ENCODE measurements at places on chromosomes 5 and 9.

- no peak for DNase-seq
Measured at GRCh38 chr5:38070304-38070950, 187.9 kb upstream of the EGFLAM start.

DNA sequence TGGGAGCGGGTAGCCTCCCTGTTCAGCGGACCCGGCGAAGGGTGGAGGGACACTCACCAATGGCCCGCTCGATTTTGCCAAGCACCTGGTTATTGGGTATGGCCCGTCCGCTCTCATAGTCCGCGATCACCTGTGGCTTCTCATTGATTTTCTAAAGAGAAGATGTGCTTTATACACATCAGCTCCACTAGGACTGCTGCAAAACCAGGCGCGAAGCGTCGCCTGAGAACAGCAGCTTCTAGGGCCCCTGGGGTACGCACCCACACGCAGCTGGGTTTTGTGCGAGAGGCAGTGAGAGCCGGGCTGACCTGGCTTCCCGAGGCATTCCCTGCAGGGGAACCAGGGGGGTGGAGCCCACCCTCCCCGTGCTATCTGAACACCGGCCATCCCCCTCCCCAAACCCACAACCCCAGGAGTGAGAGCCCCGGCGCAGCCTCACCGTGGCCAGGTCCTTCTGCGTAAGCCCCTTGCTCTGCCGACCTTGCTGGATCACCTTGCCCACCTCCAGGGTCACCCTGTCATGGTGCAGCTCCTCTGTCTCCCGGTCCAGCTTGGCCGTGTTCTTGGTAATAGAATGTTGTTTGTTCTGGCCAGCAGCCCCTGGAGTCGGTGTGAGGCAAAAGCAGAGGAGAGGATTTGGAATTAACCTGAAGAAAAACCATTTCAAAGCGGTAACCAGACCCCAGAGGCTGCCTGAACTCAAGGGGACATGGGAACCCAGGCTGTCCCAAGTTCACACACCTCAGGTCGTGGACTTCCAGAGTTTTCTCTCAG lies 3.1 kb downstream of the EDF1 start:
- DNase-seq: no peak

DNA sequence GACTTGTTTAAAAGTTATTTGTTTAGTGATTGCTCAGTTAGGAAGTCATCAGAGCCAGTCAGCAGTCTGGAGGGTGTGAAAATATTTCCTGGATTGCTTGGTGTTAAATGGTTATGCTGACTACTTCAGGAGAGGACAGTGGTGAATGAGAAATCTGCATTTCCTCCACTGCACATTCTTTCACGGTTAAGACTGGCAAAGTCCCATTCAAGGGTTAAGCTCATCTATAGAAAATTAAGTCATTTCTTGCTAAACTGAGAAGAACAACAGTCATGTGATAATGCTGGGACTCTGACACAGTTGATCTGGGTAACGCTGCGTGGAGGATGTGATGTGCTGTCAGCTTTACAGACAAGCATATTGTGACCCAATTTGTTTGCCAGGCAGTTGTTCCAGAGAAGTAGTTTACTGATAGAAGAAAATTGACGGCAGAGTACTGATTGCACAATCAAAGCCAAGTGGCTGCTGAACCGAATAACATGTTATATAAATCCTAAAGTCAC lies 80.4 kb downstream of the GRAMD2B start:
- no peak for DNase-seq

GRCh38 chr9:101495810-101496209 lies 37.8 kb upstream of the RNF20 start:
- DNase-seq: no peak

DNA sequence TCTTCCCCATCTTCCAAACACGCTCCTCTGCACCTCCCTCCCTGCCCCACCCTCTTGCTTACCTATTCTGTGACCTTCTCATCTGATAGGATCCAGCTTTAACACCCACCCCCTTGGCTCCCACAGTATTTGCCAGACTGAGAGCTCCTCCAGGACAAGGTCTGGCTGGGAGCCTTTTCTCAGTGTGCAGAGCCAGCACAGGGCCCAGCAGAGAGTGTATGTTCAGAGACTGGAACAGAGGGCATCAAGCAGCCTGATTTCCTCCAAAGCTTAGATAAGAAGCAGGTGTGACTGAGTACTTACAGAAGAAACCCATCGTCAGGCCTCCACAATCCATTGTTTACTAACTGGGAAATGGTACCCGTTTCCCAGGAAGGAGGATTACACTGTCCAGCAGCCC lies 26.6 kb downstream of the LHX6 start:
- DNase-seq: no peak

DNA sequence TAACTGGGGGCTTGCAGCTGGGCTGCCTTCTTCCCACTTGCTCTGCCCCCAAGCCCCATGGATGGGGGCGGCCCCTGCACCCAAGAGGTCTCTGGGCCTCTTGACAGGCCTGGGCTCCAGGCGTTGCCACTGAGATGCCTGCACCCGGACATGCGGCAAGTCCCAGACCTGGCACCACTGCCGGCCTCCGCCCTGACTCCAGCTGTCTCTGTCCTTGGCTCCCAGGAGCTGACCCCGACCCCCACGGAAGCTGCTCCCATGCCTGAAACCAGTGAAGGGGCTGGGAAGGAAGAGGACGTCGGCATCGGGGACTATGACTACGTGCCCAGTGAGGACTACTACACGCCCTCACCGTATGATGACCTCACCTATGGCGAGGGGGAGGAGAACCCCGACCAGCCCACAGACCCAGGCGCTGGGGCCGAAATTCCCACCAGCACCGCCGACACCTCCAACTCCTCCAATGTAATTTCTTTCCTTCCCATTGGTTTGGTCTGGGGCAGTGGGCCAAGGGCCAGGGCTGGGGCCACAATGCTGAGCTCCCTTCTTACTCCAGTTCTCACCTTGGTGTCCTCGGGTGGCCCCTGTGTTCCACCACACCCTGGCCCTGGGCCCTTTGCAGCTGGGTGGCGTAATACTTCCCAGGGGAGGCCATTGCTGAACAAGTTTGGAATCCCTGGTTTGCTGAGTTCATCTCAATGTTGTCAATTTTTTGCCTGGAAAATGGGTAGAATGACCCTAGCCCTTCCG lies 88.6 kb downstream of the COL5A1 start:
- DNase-seq: no peak

DNA sequence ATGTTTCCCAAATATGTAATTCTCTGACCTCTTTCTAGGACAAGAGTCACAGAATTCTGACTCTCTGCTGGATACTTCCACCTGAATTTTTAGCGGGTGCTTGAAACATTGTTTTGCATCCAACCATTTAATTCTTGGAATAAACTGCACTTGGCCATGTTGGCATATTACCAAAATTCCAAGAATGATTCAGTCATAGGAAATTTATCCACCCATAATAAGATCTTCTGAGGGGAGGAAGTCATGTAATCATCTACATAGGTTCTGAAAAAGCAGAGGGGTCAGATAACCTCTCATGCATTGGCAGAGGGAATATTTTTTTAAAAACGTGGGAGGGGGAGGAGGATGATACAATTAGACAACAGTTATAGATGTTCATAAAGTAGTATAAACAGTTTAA lies 156.9 kb downstream of the PAM start:
- DNase-seq: no peak

DNA sequence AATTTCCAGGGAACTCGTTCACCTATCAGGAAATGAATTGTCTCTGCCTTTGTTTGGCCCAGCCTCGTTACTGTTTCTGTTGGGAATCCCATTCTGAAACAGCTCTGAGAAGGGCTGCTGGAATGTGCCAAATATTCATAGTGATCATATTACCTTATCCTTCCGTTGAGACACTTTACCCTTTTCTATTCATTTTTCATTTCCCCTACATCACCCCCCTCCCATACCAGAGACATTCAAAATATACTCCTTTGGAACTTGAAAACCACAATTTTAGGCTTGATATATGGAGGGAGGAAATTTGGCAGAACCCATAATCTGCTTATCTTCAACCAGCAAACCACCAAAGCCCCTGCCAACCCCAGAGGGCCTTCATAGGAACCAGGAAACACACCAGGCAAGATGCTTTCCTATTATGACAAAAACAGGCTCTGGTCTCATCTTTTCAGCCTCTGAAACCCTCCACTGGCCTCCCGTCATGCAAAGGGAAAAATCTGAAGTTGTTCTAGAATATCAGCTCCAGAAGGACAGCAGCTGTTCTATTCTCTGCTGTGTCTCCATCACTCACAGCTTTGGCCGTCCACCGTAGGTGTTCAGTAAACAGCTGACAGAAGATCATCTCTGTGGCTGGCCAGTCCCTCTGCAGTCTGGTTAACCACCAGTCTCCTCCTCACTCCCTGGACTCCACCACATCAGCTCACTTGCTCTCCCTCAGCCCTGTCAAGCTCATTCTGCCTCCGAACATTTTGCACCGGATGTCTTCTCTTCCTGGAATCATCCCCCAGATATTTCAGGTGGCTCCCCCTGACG lies 217.2 kb upstream of the WWC1 start:
- no peak for DNase-seq

- no peak for DNase-seq
Measured at GRCh38 chr9:16884952-16885513, 14.6 kb upstream of the BNC2 start.

DNA sequence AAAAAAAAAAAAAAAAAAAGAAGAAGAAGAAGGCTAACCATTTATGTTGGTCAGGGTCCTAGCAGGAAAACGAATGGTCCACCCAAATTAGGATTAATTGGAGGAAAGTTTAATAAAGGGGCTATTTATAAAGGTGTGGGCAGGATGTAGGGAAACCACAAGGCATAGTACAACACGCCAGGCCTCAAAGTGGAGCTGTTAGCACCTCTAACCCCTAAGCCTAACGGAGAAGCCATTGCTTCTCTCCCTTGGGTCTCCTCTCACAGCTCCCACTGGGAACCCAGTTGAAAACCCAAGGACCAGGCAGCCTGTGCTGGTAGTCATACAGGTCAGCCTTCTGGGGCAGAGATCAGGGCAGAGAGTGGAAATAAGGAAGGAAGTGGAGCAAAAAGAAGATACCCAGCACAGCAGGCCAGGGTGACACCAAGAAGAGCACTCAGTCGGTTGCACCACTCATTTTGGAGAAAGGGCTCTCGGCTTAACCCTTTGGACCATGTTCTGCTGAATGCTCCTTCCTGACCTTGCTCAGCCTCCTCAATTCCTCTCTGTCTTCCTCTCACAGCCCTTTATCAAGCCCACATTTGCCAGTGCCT lies 8.8 kb upstream of the GLIPR2 start:
- DNase-seq: no peak

GRCh38 chr9:136373300-136374182 lies at the start of gene CARD9:
Gene CARD9, minus strand, starts transcription at chr9:136373669. Its CDS starts 1,591 bp downstream, at chr9:136372078.
- no peak for DNase-seq

- no peak for DNase-seq
Measured at GRCh38 chr9:16105168-16106020, 552.6 kb downstream of the CCDC171 start.

DNA sequence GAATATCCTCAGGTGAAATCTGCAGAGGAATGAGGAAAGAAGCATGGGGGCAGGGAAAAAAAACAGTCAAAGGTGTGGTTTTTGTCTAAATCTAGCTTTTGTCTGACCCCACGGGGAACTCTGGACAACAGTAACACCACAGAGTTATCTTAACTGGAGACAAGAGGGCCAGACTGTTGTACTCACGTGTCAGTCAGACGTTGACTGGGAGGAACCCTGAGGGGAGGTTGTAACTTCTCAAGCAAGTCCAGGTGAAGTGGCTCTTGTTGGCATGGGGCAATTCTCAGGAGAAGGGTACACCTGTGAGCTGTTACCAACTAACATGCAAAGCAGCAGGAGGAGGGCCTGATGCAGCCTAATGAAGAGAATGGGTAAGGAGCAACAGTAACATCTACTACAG lies 44.1 kb upstream of the SHISAL2B start:
- DNase-seq: no peak

GRCh38 chr9:33158843-33159776 lies 8.0 kb downstream of the B4GALT1 start:
- DNase-seq: peak; percentile 55

DNA sequence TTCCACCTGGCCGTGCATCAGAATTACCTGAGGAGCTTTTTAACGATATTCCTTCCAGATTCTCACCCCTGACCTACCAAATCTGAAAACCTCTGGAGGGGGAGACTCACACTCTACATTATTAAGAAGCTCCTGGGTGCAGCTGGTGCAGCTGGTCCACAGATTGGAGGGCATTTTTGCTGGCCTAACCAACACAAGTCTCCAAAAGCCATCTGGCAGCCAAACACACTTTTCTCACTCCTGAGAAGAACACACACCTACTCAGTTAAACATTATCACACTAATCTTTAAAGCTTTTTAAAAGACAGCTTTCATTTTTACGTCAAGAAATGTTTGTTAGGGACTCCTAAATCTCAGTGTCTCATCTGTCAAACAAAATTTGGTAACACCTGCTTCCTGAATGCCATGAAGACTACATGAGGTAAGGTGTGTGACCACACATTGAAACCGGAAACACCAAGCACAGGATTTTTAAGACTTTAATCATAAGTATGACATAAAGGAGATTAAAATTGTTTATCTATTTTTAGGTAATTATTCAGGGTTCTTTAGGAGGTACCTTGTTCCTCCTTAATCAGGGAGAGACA lies 14.2 kb upstream of the PTPN3 start:
- no peak for DNase-seq

DNA sequence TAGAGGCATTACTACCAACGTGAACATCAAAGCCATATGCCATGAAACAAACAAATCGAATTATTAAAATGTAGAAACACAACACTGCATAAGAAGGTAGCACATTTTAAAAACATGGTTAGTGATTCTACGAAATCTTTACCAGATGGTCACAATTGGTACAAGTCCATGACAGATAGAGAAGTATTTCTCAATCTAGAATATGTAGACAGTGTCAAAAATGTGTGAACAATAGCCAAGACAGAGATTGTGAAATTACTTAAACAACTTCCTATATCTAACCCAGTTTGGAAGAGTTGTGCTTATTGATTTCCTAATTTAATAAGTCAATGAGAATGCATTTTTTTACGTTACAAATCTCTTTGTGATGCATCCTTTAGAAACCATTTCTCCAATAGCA lies 1121.6 kb downstream of the MAT2B start:
- DNase-seq: no peak

- no peak for DNase-seq
Measured at GRCh38 chr5:1910861-1911772, 28.4 kb upstream of the IRX4 start.

DNA sequence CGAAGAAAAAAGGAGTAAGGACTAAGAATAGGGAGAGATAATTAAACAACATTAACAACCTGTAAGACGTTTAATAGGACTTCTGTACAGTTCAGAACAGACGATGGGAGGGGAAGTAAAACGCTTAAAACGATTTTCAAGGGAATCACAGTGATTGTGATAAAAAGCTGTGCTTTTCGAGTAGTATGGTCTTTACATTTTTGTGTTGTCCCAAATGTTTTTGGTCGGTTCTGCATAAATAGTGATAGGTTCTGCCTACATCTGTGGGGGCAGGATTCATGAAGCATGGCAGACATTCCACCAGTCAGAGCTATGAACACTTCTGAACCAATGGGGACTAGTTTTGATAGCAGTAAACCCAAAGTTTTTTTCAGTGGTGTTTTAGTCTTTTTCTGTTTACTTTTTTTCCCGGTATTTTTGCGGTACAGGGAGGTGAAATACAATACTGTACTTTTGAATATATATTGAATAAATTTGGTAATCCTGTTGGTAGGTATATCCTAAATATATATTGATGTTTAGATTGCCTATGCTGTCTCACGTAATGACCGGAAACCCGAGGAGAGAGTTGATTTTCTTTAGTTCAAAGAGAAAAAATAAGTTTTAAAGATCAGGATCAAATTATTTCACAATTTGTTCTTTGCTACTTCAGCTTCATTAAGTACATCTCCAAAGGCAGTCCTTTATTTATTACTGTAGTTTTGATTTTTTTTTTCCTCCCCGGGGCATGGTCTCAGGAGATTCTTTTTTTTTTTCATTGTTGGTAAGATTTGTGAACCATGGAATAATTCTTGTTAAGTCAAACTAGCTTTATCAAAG lies 1.3 kb downstream of the ERBIN start:
- peak; percentile 60 for DNase-seq

All from right kidney (tissue), 9 donors.